Activated naive CD4-positive, alpha-beta T cell treated with anti-CD3 and anti-CD28 coated beads for 36 hours (primary cell): ENCODE measurements at places on chromosomes 6 and 20.

GRCh38 chr6:6875818-6876470 lies 231.8 kb upstream of the RREB1 start:
- no peak for DNase-seq

DNA sequence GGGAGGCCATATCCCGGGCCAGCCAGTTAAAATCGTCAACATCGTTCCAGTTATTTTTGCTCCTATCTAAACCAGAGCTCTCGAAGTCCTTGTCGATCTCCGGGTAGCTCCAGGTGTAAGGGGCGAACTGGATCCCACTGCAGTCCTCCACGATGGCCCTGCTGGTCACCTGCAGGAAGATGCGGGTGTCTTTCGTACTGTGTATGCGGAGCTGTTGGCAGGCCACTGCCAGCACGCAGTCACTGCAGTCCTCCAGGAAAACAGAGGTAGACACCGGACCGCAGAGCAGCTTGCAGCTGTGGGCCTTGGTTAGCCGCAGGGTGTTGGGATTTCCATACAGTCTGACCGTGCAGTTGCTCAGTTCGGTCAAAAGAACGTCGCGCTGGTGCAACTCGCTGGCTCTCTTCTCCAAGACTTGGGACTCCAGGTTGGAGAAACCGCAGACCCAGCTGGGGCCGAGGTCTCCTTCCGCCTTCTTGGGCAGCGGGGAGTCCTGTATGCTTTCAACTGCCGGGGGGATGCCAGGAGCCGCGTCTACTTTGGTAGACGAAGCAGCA lies 742 bp downstream of the TBCC start:
- peak; percentile 29 for DNase-seq

DNA sequence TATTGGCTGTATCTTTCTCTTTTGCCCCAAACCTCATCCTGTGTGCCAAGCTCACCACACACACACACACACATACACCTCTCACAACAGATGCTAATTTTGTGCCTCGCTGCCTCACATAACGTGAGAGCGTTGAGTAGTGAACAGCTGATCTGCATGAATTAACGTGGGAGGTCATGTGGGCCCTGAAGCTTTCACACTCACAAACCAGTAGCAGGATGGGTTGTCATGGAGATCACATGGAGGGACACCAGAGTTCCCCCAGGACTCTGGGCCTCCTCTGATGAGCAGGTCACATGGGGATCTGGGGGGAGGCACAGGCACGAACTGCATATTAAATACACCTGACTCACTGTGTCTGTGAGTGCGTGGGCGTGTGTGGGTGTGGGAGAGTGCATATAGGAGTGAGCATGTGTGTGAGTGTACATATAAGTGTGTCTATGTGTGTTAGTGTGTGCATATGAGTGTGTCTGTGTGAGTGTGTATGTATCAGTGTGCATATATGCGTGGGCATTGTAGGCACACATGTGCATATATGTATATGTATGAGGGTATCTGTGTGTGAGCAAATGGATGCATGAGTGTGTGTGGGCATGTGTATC lies 62.7 kb upstream of the SULF2 start:
- no peak for DNase-seq

GRCh38 chr20:37622728-37623127 lies 71.1 kb upstream of the CTNNBL1 start:
- DNase-seq = no peak

GRCh38 chr20:31870726-31871617 lies 538 bp downstream of the TTLL9 start:
- DNase-seq = no peak

- peak; percentile 7 for DNase-seq
These were observed 2.3 kb upstream of the KIF16B start for GRCh38 chr20:16575390-16576140.

DNA sequence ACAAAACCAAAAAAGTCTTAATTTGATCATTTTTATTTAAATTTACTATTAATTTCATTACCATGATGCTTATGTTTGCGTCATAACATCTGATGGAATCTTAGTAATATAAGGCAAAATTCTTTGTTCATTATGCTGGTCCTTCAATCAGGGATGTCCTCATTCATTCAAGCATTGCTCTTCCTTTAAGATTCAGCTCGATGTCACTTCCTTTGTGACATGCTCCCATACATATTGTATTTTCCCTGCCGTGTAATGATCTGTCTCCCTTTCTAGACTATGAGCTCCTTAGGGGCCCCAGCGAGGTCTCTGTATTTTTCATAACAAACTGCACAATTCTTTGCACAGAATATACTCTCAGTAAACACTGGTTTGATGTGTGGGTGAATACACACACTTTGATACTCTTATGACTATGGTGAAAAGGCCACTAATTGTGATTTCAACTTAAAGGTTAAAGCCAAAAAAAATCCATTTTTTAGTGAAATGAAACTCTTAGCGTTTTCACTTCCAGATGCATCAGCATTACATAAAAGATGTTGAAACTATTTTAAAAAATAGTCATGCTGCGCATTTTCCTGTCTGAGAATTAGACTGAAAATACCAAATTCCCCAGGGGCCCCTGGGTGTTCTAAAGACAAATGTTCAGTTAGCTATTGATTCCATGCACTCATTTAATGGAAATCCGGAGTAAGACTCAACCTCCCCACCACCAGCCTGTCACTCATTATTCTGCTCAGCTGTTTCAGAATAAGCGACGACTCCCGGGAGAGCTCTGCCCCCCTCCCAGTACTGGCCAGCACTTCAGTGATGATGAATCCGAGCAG lies 169.7 kb downstream of the ATXN1 start:
- peak; percentile 46 for DNase-seq

DNA sequence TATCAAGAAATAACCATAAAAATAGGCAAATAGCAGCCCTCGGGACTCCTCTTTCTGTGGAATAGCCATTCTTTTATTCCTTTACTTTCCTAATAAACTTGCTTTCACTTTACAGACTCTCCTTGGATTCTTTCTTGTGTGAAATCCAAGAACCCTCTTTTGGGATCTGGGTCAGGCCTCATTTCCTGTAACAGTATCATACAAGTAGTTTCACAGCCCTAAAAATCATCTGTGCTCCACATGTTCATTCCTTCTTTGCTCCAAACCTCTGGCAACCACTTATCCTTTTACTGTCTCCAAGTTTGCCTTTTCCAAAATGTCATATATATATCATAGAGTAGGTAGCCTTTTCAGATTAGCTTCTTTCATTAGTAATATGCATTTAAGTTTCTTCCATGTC lies 13.5 kb upstream of the NT5E start:
- DNase-seq = no peak

DNA sequence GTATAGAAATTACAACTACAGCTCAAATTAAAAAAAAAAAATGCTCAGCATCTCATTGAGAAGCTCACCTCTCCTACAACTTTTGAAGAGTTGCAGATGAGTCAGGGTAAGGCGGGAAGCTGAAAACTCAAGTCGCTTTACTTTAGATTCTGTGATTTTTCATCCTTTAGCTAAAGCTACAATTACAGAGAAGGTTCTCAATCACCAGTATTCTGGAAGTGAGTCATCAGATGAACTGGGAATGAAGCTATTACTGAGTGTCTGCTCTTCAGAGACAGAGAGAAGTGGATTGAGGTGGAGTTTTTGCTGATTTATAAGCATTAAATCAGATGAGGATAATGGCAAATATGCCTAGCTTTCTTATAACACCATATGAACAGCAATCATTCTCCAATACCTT lies 91.9 kb downstream of the TFAP2A start:
- no peak for DNase-seq

DNA sequence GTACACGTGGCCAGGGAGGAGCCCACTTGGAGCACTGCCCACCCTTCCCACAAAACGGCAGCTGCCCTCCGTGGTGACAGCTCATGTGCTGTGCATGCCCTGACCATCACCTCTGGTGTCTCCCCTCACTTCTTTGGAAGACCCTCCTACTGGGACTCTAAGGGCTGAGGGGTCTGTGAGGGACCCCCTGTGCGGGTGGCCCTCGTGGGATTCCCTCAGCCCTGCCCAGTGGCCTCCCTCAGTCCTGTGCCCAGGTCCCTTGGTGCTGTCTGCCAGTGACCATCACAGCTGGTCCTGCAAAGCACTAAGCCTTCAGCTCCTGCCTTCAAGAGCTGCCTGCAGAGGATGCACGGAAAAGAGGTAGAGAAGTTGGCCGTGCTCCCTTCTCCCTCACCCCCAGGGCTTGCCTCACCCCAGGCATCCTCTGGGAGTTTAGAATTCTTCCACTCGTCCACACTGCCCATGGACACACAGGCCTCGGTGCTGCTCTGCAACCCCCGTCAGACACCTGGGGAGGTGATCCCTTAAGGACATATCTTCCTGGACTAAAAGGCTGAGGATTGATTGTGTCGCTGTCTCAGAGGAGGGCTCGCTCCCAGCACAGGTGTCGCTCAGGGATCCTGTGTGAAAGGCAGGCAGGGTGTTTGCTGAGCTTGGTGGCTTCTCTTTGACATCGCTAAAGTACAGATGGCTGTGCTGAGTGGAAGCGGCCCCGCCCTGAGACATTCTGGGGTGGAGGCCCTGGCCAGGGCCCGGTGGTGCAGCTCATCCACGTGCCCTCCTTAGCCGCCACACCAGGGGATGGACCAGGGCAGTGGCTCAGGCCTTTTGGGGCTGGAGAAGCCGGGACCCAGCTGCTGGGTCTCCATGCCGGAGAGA lies 119.5 kb upstream of the FRMD1 start:
- DNase-seq = no peak

DNA sequence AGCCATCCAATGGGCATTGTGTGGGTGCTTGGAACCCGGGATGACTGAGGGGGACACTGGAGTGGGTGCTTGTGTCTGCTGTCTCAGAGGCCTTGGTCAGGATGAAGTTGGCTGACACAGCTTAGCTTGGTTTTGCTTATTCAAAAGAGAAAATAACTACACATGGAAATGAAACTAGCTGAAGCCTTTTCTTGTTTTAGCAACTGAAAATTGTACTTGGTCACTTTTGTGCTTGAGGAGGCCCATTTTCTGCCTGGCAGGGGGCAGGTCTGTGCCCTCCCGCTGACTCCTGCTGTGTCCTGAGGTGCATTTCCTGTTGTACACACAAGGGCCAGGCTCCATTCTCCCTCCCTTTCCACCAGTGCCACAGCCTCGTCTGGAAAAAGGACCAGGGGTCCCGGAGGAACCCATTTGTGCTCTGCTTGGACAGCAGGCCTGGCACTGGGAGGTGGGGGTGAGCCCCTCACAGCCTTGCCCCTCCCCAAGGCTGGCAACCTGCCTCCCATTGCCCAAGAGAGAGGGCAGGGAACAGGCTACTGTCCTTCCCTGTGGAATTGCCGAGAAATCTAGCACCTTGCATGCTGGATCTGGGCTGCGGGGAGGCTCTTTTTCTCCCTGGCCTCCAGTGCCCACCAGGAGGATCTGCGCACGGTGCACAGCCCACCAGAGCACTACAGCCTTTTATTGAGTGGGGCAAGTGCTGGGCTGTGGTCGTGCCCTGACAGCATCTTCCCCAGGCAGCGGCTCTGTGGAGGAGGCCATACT lies 49.4 kb downstream of the PYGB start:
- DNase-seq = no peak
